KG1 (cell line): ENCODE measurements at places on chromosomes 12 and 14.
A peak's percentile ranks its signal among the peaks of the same experiment; 100 is the strongest.

DNA sequence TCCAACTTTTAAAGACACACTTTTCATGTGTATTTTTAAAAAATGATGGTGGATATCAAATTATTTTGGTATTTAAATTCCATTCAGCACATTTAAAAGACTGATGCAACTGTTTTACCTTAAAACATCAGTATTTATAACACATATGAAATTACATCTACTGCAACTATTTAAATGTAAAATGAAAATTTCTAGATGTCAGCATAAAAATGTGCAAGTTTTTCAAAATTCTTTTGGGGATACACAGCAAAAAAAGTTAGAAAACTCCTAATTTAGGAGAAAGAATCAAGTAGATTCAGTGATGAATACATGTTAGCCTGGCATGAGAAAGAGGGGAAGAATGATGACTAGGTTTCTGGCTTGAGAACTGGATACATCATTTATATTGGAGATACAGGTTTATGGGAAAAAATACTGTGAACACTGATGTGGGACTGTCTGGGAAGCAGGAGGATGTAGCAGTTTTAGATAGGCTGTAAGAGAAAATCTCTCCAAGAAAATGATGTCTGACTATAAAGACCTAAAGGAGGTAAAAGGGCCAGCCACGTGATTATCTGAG is 9.2 kb downstream of the SOS2 start:
- no peak for DNase-seq

DNA sequence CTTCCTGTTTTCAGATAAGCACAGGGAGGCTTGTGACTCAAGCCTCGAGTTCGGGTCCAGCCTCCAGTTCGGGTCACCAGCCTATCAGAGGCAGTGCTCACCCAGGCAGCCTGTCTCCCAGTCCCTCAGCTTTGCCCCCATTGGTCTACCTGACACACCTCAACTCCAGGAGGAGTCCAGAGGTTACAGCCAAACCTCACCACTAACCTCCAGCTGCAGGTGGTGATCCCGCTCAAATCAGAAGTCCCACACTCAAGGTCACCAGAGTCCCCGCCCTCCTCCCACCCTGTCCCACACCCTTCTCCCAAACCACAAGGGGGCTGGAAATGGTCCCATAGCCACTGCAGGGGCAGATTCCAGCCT is 42.1 kb downstream of the KDM2B start:
- no peak for DNase-seq

GRCh38 chr14:77570706-77571268 is 45.6 kb downstream of the SPTLC2 start:
- DNase-seq: no peak

DNA sequence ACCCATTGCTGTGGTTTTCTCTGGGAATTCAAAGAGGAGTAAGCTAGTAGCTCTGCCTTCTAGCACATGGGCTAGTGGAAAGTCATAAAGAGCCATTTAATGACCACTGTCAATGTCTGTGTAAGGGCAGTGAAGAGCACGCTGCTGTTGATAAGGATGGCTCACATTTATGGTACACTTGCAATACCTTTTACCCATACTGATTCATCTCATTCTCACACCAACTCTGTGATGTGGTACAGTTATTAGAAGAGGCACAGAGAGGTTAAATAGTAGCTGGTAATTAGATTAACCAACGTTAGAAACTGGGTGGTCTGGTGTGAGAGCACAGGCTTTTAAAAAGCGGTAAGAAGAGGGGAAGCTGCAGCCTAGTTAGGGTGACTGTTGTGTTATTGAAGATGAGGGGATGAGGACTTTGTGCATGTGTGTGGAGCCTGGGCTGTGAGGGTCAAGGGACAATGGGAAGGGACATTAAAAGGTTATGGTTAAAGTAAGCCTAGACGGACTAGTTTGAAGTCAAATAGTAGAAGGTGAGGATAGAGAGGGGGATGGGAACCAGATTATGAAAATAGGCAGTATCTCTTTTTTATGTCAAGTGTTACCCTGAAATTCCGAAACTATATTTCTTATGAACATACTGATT is 25.2 kb downstream of the RASSF3 start:
- no peak for DNase-seq

DNA sequence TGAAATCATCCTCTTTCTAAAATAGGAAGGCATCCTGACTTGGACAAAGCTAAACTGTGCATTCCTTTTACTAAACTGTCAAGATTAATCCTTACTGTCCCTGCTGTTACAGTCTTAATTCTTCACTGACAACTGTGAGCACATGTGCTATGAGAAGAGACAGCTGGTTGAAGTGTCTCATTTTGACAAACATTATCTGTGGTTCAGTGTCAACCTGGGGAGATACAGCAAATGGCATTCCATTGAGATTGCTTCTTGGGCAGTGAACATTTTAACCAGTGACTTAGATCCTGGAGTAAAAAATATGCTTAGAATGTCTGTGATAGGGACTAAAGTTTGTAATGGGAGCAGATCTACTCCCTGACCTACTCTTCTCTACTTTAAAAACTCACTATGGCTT is 552.6 kb upstream of the ATP2B1 start:
- no peak for DNase-seq

DNA sequence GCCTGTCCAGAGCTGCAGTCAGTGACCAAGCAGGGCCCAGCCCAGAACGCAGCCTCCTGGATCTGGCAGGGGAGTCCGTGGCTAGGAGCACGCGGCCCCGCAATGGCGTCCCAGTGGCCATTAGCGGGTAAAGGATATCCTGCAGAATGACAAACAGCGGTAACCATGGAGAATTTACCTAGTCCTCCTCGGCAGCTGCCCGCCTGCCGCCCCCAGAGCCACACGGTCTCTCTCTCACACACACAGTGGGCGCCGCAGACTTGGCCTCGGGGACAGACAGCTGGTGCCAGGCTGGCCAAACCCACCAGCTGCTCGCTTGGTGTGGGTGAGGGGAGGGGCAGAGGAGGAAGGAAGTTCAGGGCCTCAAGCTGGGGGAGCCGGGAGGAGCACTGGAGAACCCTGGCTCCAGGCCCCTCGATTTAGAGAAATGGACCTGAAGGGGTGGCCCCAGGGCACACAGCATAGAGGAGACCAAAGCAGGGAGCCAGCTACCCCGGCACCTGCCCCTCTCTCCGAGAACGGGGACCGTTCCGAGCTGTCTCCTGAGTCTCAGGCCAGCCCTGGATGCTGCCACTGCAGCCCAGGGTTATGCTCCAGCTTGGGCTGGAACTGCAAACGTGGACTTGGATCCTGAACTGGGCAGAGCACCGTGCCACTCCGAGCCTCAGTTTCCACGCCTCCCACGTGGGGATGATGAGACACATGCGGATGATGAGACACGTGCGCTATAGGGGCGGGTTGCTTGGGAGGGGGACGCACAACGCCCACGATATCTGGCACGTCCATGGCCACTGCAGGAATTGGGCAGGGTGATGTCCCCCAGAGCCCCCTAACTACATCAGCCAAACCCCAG is 3.4 kb downstream of the CDK2AP1 start:
- peak; percentile 33 for DNase-seq

DNA sequence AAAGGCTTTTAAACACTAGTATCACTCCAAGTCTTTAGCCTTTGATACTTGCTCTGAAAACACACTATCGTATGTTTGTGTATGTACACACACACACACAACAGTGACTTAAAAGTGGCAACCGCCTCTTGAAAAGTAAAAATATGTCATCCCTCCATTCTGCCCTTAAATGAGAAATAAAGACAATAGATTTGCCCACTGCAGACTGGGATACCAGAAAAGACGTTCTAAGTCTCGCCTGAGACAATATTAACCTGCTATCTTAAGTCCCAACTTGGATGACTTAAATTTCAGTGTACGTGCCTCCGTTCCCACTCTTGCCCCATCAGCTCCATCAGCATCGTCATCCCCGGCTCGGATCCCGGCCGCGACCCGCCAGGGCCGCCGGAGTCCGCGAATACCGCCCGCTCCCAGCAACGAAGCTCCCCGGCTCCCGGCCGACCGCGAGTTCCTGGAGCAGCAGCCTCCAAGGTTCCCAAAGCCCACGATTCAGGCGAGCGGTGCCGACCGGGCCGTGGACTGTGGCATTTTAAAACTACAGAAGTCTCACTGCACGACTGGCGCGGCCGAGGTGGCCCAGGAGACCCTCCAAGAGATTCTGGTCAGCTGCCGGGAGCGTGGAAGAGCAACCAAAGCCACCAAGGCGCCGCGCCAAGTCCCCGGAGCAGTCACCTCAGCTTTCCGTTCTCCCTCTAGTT is 2.8 kb upstream of the ARID2 start:
- DNase-seq: no peak

- no peak for DNase-seq
Measured at GRCh38 chr12:119630962-119631550, 36.9 kb upstream of the PRKAB1 start.

DNA sequence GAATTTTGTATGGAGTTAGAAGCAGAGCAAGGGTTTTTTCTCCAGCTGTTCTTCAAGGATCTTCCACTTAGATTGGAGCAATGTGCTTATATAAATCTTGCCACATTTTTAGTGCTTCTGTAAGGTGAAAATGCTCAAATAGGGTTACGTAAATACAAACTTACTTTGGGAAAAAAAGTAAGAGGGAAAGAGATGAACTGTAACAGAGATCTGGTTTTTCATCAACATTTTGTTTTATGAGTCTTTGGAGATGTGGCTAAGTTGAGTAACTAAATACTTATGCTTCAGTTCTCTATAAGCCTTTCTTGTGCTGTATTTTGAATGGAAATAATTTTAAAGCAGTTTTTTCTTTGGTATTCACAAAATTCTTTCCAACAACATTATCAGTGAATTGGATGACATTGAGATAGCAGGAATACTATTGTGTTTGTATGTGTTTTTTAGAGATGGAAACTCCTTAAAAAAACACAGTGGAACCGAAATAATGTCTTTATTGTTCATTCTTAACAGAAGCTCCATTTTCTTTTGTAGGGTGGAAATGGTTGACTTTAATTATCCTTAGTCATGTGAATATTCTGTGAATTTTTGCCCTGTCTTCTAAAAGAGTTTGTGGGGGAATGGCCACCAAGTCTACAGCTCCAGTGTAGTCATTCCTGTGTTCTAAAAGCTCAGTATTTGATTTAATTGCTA is 45.7 kb downstream of the NPAS3 start:
- no peak for DNase-seq
